ENCODE measurements at places on chromosomes 13 and 19.

GRCh38 chr19:48303367-48303766 lies 22.0 kb upstream of the EMP3 start:
- DNase-seq = no peak

DNA sequence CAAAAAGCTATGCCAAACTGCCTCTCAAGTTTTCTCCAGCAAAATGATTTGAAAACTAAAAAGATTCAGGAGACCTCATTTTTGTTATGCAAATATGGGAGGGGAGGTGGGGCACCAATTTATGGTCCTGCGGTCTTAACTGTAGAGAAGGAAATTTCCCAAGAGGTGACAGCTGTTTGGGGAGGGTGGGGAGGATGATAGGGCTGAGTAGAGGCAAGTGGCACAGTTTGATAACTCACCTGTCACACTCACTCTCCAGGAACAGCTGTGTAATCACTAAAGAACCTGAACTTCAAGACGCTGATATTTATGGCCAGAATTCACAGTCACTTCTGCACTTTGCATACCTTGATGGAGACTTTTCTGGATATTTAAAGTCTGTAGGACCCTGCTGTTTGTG lies 232.9 kb upstream of the STARD13 start:
- DNase-seq = no peak

DNA sequence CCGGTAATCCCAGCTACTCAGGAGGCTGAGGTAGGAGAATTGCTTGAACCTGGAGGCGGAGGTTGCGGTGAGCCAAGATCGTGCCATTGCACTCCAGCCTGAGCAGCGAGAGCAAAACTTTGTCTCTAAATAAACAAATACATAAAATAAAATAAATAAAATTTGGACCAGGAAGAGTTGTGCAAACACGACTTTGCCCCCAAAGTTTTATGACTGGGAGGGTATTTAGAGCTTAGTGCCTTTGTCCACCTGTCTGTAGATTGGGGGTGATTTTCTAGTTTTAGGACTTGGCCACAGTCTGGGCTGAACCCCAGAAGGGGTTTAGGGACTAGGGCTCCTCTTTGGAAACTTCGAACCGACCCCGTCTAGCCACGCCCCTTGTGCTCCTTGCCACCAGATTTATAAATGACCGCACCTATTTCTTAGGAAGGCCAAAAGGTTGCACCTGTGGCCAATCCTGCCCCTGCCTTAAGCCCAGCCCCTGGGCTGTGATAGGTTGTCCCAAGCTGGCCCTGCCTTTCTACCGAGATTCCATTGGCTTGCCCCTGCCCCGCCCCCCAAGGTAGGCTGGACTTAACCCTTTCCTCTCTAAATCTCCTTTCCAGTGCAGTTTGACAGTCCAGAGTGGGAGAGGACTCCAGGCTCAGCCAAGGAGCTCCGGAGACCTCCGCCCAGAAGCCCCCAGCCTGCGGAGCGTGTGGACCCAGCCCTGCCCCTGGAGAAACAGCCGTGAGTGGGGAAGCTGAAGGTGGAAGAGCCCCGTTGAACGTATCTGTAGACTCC lies 5.3 kb downstream of the SHD start:
- DNase-seq = peak; percentile 100

DNA sequence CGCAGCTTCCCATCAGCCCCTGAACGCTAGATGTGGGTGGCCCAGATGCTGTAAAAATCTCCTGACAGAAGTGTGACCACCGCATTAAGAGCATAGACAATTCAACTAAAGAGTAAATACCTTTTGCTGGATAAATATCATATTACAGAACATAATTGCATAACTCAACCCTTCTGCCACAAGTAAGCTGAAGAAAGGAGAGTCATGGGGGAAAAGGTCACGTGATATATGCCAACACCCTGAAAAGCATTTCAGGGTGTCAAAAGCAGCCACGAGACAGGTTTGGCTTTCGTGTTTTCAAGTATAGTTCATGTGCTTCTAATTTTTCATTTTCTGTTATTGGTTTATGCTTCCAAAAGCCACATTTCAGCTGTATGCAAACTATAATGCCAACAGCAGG lies 71.3 kb downstream of the LHFPL6 start:
- no peak for DNase-seq

DNA sequence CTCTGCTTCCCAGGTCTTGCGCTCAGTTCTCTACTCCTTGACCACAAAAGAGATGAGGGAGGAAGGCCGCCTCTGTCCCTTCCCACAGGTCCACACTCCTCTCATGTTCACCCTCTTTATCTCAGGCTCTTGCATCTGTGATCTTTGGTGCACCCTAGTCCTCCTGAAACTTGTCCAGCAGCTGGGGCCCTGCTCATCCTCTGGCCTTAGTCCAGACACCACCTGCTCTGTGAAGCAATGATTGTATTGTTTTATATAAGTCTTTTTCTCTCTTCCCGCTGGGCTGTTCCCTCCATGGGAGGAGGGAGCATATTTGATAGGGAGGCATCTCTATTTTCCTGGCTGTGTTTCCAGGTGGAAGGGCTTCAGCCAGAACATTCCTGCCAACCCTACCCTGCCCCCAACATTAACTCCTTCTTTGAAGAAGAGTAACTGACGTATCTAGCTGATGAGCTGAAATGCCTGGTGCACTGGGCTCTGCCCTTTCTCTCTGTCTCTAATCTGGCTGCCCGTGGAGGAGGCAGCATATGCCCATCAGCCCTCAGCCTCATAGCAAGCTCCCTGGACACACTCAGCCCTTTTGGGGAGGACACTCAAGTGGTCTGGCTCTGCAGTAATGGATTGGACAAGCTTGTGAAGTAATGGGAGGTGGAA lies 38.2 kb upstream of the SIAH3 start:
- no peak for DNase-seq

DNA sequence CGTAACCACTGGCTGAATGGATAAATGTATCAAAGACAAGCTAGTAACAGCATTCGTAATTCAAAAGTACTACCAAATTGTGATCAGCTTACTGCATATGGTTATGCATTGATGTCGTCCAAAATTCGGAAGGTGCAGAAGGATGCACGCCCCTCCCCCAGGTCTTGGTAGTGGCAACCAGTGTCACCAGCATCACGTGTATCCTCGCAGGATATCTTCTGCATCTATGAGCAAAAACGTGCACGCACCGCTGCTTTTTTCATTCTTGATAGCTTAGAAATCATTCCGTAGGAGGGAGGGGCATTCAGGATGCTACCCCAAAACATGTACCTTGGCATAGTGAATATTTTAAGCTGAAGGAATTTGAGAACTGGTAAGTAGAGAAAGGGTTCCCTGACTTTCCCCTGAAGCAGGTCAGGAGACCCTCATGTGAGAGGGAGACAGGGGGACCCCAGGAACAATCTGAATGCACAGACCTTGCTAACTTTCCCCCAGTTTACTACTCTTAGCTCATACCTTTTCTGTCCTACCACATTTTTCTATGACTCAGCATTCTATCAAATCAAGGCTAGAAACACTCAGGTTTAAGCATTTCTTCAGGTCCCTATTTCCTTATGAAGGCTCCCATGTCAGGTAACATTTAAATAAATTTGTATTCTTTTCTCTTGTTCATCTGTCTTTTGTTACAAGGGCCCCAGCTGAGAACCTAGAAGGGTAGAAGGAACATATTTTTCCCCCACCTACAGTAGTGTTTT lies 61.2 kb upstream of the TM9SF2 start:
- no peak for DNase-seq

DNA sequence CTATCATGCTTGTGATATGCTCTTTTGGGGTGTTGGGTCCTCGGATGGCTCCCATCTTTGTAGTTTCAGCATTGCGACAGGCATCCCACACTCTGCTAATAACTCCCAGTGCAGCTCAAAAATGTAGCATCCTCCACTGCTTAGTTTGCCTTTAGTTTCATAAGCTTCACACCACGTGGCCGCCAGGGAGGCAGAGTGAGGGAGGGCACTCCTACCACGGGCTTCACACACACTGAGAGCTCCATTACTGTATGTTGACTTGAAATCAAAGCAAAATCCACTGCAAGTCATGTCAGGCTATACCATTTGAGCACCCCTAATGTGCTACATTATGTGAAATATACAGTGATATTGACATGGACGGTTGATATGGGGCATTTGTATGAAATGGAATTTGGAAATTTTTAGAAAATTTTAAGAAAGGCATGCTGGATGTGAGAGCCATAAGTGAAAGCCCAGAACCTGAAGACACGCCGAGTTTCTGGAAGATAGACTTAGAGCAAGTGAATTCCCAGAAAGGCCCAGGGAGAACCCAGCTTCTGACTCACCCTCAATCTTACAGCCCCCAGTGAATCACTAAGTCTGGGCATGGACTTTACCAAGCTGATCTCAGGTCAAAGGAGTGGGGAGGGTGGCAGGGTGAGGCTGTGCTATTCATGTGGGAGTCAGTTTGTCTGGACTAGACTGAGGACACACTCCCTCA lies 94.1 kb downstream of the HSPH1 start:
- no peak for DNase-seq

- no peak for DNase-seq
Measured at GRCh38 chr13:29922281-29922821, 71.9 kb upstream of the UBL3 start.

- DNase-seq = no peak
Measured at GRCh38 chr13:78777976-78778375, 119.0 kb upstream of the OBI1 start.

DNA sequence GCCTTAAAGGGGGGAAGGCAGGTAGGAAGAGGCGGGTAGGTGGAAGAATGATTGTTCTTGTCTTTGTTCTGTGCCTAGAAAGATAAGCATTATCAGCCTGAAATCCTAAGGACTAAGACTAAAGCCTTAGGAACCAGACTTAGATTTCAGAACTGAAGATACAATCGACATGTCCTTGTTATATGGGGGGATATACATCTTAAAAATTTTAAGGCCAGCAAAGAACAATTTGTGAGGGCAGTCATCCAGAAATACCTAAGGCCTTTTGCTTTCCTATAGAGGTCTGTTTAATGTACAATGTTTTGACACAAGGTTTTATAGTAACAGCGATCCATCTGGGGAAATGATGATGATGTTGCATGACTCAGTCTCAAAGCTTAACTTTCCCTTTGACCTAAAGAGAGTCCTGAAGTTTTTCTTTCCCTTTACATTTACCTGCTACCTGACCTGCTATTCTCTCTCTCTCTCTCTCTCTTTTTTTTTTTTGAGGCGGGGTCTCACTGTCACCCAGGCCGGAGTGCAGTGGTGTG lies 20.2 kb upstream of the CEACAM6 start:
- no peak for DNase-seq

- peak; percentile 78 for DNase-seq
Measured at GRCh38 chr19:4909156-4909896, at the start of gene UHRF1. UHRF1 (plus strand) TSS chr19:4909501; CDS start chr19:4910886, 1,385 bp downstream.

GRCh38 chr13:27691207-27691606 lies 69.5 kb downstream of the POLR1D start:
- DNase-seq = no peak

DNA sequence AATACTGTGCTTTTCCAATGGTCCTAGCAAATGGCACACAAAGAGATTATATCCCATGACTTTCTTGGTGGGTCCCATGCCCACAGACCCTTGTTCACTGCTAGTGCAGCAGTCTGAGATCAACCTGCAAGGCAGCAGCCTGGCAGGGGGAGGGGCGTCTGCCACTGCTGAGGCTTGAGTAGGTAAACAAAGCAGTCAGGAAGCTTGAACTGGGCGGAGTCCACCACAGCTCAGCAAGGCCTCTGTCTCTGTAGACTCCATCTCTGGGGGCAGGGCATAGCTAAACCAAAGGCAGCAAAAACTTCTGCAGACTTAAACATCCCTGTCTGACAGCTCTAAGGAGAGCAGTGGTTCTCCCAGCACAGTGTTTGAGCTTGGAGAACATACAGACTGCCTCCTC lies 82.9 kb downstream of the ZNF737 start:
- no peak for DNase-seq

Data from HuH-7.5 (cell line).